Calu3 (cell line): ENCODE measurements at places on chromosomes 5 and 9. TPM values are rescaled to one million over a fixed set of nuclear protein-coding genes. Genes with fewer than 3 reads are reported as not detected.

The SAXO1 gene
- 0.29 TPM in 1 of 2 replicates, not detected in the other for total RNA-seq

The SHOC1 gene
- not detected in 2 replicates for total RNA-seq

- peak; percentile 40 for DNase-seq
Observed at GRCh38 chr9:12819436-12820185, 44.8 kb downstream of the LURAP1L start.

DNA sequence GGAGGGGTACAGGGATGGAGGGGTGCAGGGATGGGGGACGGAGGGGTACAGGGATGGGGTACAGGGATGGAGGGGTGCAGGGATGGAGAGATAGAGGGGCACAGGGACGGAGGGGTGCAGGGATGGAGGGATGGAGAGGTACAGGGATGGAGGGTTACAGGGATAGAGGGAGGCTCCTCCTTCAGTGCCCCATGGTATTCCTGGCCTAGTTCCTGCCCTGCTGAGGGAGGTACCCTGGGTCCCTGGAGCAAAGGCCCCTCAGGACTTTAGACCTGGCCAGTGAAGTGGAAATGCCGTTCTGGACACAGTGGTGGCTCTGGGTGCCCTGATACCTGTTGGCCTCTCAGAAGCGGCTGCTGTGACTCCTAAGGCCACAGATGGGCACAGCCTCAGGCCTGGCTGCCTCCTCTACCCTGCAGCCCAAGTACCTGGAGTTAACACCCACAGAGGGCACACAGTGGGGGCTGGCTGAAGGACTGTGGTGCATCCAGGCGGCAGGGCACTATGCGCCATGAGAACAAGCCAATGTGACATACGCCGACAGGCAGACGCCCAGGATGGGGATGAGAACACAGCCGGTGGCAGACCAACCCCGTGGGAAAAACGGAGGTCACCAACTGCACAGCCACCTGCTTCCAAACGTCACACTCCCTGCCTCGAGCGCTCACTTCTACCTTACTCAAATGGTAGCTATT is 8.4 kb downstream of the PTGES2 start:
- no peak for DNase-seq

DNA sequence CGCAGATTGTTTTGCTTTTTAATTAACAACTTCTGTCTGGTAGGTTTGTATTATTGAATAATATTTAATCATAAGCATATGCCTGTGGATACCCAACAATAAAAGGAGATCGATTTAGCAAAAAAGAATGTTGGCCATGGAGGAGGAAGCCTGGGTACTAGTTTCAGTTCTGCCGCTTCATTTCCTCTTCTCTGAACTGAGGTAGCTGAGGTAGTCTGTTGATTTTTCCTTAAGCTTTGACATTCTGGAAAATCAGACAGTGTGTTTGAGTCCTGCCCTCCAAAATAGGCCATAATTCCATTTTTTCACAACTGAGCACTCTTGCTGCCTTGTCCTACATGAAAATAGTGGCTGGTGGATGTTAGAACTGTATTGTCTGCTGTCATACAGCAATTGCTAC is 6.0 kb upstream of the GPR21 start:
- DNase-seq = no peak

GRCh38 chr5:129656952-129657351 is 90.9 kb upstream of the MINAR2 start:
- DNase-seq = no peak

The PCDHB14 gene
- 5.7 and 6.3 TPM in 2 replicates for total RNA-seq

The RGS14 gene
- total RNA-seq = 12.9 and 13.0 TPM in 2 replicates

- no peak for DNase-seq
Observed at GRCh38 chr5:169657127-169657526, 20.1 kb downstream of the DOCK2 start.

DNA sequence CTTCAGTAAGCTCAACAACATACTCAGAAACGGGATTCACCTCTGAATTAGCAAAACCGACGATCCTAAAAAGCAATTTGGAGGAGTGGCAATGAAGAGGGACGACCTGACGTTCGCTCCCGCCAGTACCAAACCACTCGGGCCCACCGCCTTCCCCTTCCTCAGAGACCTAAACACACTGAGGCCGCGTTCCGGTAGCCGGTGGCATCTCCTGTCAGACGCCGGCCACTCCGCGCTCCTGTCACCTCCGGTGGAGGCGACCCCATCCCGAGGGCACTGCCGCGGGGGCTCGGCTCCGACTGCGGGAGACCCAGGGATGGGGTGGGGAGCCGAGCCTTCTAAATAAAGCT is 617 bp downstream of the PPP6C start:
- peak; percentile 13 for DNase-seq

GRCh38 chr9:85302938-85303756 is 438.6 kb downstream of the AGTPBP1 start:
- no peak for DNase-seq
